ENCODE measurements at places on chromosomes 5 and 9.

GRCh38 chr9:96524764-96525163, 74.8 kb downstream of the HABP4 start:
- no peak for DNase-seq

GRCh38 chr9:20030221-20030620, 241.4 kb upstream of the SLC24A2 start:
- DNase-seq: no peak

GRCh38 chr5:73692166-73692640, 66.2 kb downstream of the ARHGEF28 start:
- no peak for DNase-seq

- DNase-seq: no peak
These were observed 495.9 kb upstream of the PAPPA start for GRCh38 chr9:115657695-115658094.

DNA sequence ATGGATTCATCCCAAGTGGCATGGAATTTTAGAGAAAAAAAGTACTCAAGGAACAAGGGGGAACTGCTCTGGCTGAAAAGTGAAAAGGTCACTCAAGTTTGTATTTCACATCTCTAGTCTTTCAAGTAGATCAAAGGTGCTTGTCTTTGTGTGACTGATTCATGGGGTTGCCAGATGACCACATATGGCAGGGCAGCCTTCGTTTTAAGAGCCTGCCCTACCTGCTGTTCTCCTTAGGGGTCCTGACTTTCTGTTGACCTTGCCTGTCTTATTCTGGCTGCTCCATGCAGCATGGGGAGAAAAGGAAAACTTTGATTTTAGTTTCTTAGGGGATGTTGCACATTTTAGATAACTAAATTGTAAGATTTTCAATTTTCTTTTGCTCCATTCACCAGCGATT, 877.7 kb downstream of the TLE1 start:
- DNase-seq: no peak

DNA sequence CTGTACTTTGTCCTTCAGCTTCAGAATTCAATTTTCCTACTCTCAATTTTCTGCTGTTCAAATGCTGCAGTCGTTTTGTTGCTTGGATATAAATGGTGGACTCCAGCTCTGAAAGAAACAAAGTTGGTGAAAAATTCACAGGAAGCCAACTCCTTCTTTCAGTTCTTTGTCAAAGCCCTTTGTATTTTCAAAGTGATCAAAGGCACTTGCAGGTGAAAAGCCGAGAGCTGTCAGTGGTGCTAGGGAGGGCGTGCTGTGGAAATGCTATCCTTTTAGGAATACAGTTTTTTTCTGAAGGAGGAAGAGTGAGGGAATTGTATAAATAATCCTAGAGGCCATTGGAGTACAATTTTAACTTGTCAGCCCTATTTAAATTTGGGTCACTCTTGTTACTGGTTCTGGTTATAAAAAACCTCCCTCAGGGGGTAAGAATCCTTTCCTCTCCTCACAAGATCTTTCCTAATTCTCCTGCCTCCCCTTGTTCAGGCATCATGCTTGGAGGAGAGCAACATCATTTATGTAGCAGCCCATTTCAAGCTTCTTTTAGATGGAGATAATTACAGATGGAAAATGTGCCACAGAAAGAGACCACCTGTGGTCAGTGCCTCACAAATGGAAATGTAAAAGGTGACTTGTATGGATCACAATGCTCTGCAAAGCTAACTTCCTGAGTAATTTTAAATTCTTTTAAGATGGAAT, 62.5 kb upstream of the GHR start:
- DNase-seq: no peak

DNA sequence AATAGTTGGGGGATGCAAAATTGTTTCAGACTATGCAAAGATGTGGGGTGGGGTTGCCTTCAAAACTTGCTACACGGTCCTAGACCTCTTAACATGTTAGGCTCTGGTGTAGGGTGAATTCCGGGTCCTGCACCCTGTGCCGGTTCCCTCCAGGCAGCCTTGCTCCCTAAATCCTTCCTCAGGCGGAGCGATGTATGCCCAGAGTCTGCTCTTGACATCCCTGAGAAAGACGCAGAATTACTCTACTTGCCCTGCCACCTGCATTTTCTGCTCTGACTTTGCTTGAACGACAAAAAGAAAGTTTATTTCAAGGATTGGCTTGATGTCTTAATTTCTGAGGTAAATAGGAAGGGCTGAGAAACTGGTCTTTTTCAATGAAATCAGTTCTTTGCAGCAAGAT, 691 bp downstream of the THBS4 start:
- no peak for DNase-seq

DNA sequence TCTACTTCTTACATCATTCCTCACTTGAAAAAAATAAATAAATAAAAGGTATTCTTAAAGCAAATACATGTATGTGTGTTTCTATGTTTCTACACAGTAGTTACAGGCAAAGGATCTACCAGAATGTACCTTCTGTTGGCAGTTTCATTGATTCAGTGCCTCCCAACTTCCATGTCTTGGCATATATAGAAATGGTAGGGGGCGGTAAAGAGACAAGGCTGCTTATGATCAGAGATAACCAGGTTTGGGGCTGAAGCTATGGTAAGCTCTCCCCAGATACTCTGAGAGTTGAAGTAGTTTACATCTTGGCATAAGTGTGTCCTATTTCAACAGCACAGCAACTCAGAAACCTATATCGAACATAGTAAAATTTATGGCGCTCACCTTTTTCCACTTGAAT, 1075.4 kb upstream of the C9orf72 start:
- no peak for DNase-seq

GRCh38 chr9:90419221-90419851, 223.3 kb downstream of the DIRAS2 start:
- no peak for DNase-seq

DNA sequence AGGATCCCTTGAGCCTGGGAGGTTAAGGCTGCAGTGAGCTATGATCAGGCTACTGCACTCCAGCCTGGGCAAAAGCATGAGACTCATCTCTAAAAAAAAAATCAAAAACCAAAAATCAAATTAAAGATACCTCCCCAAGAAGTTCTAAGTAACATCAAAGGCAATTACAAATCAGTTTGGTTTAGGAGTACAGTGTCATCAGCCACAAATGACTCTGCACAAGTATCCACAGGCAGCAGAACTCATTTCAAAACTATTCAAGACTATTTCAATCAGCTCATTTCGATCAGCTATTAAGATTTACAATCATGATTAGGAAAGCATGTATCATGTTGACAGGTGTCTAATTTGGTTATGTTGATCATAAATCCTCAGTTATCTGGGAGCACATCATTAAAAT, 19.1 kb downstream of the TRMO start:
- DNase-seq: no peak

DNA sequence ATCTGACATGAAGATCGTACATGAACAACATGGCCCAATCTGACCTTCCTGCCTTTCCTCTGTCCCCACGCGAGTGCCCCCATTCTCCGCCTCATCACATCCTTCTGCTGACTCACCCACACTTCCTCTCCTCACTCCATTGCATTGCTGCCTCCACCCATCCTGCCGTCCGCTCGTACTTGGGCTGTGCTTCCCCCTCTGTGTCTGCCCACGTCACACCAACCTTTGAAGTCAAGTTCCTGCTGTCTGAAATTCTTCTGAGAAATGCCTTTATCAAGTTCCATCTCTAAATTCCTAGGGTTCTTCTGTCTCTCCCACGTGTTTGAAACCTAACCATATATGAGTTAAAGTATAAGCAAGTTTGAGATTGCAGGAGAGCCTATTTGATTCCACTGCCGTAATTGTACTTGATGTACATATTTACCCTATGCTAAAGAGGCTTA, 18.0 kb upstream of the STARD4 start:
- DNase-seq: no peak

GRCh38 chr9:87071473-87071872, 124.2 kb upstream of the GAS1 start:
- DNase-seq: no peak

DNA sequence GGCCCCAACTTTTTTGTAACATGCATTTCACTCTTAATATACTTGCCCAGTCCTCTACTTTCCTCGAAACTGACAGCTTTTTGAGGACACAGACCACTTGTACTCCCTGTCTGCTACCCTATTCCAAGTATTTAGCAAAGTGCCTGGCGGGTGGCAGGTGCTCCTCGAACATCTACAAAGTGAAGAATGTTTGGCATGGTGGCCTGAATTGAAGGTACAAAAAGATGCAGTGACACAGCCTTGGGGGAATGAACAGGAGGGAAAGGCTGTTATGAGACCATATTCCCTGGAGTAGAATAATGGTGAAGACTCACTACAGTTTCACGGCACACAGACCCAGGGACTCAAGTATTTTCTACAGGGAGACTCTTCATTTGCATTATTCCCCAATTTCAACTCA, 590.9 kb downstream of the PRELID2 start:
- no peak for DNase-seq

GRCh38 chr5:40080191-40080590, 599.5 kb upstream of the PTGER4 start:
- no peak for DNase-seq

- no peak for DNase-seq
These were observed 83.0 kb downstream of the SEC61B start for GRCh38 chr9:99305124-99305523.

DNA sequence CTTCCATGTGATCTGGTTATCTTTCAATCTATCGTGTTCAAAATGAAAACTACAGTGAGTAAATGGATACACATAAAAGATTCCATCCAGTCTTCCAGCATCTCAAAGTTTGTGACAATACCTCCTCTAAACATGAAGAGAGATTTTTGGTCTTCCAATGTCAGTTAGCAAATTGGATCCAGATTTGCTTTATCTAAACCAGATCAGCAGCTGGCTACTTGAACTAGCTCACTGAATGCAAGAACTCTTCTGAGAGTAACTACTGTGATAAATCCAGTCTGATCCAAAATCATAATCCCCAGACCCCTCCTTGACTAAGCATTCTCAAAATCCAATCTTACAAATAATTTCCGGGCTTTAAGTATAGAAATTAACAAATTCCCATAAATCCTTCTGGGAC, 2177.9 kb upstream of the C9orf72 start:
- DNase-seq: no peak

DNA sequence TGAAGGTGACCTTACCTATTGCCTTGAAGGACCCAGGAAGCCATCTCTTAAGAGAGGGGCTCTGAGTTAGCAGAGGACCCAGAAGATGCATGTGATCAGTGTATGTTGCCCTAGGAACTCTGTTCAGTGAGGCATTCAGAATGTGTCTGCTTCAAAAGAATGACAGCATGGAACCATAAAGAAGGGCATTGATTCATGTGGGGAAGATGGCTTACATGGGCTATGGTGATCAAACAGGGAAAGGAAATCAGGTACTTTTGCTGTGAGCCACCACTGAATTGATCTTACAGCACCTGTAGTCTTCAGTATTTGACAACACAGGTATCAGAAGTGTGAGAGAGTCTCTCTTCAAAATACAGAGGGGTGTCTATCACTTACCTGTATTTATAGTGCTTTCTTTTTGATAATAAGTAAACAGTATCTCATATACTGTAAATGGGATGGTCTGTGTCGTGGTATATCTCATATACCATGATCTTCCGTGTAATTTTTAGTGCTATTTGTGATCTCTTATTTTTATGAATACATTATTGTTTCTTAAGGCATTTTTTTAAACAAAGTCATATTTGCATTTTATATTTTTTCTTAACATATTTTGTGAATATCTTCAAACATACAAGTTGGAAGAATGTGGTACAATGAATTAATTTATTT, 57.0 kb downstream of the FOCAD start:
- no peak for DNase-seq

DNA sequence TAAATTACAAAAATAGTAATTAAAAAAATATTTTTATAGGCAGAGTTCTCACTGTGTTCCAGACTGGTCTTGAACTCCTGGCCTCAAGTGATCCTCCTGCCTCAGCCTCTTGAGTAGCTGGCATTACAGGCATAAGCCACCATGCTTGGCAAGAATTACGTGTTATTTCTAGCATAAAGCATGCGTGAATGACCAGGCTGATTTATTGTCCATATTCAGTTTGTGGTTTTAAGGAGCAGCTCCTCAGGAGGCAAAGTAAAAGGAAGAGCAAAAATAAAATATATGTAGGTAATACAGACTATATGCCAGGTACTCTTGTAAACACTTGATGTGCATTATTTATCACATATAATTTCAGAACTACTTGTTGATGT, 7.1 kb upstream of the CD180 start:
- DNase-seq: no peak

DNA sequence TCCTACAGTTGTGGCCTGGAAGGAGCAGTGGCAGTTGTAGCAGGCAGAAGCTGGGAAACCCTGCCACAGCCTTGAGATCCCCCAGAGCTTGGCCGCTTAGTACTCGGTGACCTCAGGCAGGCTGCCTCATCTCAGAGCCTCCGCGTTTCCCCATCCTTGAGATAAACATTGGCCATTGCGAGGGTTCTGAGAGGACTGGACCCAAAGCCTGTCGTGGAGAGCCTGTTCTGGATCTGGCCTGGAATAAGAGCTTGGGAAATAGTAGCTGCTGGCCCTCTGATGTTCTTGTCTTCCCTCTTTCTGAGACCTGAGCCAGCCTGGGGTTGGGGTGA, 1.3 kb downstream of the MIGA2 start:
- no peak for DNase-seq

- no peak for DNase-seq
These were observed 34.1 kb upstream of the SLC6A19 start for GRCh38 chr5:1167361-1167727.

- DNase-seq: no peak
These were observed 722.8 kb upstream of the GRAMD2B start for GRCh38 chr5:125700380-125700861.

- DNase-seq: no peak
These were observed 313.0 kb downstream of the CETN3 start for GRCh38 chr5:90096415-90097081.

- DNase-seq: no peak
These were observed 20.1 kb upstream of the HMCN2 start for GRCh38 chr9:130245474-130245873.

Measured in cortex of kidney (tissue), 1 donor.